ENCODE measurements at places on chromosomes 5 and 9.

DNA sequence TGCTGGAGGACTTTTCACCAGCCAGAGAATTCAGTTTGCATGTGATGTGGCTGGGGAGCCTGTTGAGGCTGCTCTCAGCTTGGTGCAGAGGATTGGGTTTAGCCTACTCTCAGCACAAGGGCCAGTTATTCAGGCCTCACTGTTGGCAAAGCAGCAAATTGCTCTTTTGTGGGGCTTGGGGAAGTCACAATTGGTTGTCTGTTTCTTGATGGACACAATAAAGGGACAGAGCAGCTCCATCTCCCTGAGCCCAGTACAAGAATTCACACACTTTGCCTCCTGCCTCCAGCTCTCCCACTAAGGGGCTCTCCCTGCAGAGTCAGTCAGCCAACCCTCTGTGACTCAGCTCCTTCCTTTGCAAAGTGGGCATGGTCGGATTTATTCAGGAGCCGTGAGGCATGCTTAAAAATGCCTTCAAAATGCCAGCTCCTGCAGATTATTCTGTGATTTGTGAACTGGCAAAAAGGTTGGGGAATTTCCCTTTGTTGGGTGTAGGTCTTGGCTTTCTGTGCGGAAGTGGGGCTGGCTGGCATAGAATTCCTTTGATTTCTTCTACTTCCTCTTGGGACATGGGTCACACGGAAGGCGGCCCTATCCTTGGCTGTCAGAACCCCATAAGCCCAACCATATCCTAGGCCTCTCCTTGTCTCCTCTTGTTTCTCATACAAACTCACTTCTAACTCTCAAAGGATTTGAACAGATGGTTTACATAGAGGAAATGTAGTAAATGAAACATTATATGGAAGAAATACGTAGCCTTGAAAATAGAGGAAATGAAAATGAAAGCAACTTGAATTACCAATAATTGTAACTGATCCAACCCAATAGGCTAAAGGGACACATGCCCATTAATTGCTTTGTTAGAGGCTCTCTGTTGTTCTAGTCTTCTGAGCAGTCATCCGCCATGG lies 118.7 kb upstream of the CD180 start:
- no peak for DNase-seq

- DNase-seq = peak; percentile 59
Measured at GRCh38 chr5:133398646-133399101, 213.7 kb downstream of the FSTL4 start.

GRCh38 chr5:171835066-171835465 lies 49.4 kb downstream of the SMIM23 start:
- DNase-seq = no peak

GRCh38 chr5:149961957-149962409 lies 1.4 kb downstream of the SLC26A2 start:
- DNase-seq = no peak

DNA sequence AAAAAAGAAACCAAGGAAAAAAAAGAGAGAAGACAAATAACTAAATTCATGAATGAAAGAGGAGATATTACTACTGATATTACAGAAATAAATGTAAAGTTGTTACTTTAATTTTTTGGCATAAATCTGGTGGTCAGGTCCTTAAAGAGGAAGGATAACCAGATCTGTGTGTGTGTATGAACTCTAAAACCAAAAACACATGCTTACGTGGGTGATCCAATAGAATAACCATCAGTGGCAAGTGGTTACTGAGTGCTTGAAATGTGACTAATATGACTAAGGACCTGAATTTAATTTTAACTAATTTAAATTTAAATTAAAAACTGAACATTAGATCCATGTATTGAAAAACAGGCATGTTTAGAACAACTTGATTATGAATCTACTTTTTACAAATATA lies 10.3 kb downstream of the SLC28A3 start:
- DNase-seq = no peak

- DNase-seq = no peak
Measured at GRCh38 chr5:61906820-61907219, 399.2 kb upstream of the KIF2A start.

DNA sequence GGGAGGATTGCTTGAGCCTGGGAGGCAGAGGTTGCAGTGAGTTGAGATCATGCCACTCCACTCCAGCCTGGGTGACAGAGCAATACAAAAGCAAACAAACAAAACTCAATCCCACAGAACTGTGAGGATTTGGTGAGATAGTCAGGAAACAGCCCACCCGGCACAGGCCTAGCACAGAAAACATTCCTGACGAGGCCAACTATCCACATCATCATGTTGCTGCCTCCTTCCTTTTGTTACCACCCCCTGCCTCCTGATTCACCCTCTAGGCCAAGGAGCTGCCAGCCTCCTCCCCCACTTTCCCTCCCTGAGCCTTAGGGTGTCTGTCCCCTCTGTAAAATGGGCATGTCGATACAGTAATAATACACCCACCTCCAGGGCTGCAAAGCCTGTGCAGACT lies 39.0 kb downstream of the STK10 start:
- no peak for DNase-seq

DNA sequence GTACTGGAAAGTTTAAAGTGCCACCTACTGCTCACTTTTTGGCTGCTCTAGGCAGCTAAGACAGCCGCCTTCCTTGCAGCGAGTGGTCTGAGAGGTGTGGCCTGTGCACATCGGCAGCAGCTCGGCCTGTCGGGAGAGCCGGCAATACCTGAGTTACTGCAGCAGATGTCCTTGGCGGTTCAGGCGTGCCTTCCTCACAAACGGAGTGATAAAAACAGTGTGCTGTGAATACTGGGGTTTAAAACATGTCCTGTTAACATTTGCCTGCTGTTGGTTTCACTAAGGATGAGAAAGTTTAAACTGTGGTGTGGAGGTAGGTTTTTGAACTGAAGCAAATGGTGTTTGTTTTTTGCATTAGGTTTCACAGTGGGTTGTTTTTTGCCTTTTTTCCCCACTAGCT lies 12.9 kb downstream of the TRAF2 start:
- no peak for DNase-seq

DNA sequence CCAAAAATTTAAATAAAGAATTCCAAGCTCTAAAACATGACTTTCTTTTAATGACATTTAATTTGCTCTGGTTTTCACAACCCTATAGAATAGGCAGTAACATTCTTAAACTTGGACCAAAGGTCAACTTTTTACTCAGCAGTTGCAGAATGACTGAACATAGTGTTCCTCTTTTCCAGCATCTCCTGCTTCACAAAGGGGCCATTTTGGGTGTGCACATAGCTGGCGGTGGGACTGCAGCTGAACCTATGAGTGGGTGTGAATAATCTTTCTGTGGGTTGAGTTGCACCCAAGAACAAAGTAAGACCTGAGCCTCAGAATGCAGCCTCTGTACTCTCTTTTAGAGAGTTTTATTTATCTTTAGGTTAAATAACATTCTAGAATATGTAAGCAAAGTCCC lies 96.9 kb upstream of the HAPLN1 start:
- no peak for DNase-seq

All from stimulated activated CD4-positive, alpha-beta T cell treated with anti-CD3 and anti-CD28 coated beads, TNF-alpha, amount 100 ng/mL, for 48 hours (primary cell).